ENCODE measurements at places on chromosomes 4 and X.

- DNase-seq: no peak
Measured at GRCh38 chr4:10205223-10205622, 88.6 kb upstream of the WDR1 start.

GRCh38 chrX:150772150-150772970, 79.2 kb downstream of the MTMR1 start:
- DNase-seq: peak; percentile 43

- DNase-seq: no peak
Measured at GRCh38 chrX:121579016-121579760, 531.8 kb downstream of the GLUD2 start.

DNA sequence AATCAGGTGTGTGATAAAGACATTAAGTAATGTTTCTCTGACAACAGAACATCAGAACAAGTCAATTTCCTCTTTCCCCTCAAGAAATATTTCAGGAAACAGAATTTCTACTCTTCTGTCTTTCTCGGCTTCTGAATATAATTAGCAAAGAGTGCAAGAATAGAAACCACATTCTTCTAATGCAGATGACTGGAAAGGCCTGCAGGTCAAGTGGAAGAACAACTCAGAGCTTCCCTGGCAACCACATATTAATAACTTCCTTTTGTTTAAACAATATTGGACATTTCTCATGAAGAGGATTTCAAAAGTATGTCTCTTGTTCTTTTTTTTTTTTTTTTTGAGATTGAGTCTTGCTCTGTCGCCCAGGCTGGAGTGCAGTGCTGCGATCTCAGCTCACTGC, 225.5 kb downstream of the PARM1 start:
- DNase-seq: no peak

GRCh38 chr4:170111085-170111484, 21.3 kb upstream of the AADAT start:
- DNase-seq: no peak

- DNase-seq: no peak
Measured at GRCh38 chr4:184437565-184438265, 36.6 kb downstream of the IRF2 start.

- DNase-seq: no peak
Measured at GRCh38 chrX:70171624-70172023, 5.7 kb upstream of the DGAT2L6 start.

GRCh38 chr4:1841201-1841886, 14.6 kb downstream of the LETM1 start:
- DNase-seq: no peak

DNA sequence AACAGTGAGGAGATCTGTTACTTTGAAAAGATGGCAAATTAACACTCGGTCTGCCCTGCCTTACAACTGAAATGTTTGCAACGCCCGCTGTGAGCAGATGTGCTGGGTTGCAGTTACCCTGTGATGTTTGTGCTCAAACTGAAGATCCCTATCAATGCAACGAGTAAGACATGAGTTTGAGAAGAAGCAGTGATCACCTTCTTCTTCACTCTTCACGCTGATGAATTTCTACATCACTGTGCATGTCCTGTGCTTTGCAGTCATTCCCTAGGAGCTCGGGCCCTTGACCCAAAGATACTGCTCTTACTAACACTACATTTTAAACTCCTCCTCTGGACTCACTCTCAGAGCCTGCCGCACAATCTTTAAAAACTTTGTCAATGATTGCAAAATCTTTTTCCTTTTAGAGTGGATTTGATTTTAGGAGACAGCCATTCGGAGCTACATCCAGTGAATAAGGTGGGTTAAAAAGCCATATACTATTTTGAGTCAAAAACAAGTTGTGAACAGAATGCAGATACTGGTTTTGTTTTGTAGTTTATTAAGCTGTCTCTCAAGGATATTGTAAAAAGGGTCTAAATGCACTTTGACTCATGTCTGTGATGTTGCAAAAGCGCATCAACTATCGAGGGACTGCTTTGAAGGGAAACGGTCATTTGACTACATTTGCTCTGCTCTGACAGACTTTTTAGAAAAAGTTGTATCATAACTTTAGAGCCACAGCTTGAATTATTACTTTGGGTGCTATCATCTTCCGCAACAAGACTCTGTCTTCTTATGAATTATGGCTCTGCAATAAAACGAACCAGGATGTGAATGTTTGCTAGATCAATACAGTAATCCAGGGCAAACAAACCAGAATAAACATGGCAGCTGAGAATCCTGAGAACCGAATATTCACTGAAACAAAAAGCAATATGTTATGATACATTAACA, 5.7 kb upstream of the RHOH start:
- DNase-seq: no peak

GRCh38 chrX:139930916-139931645, 1.8 kb downstream of the ATP11C start:
- DNase-seq: no peak

DNA sequence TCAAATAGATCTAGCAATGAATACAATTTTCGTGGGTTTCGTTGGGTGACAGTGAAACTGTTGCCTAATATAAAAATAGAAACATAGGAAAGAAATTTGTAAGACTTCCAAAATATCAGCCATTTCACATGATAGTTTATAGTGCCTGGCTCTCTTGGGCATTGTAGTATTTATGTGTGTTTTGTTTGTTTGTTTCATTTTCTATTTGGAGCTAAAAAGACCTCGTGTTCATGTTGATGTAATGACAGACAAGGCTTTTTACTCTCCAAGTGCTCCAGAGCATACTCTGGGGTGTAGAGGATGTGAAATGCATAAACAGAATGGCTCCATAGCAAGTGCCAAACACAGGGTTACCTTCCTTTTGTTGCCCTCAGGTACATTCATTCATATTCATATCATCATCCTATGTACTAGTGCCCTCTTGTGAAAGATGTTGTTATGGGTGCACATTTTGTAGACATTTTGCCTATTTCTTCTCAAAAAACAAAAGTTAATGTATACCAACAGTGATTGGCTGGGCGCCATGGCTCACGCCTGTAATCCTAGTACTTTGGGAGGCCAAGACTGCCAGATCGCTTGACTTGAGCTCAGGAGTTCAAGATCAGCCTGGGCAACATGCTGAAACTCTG, 100.7 kb upstream of the AMOT start:
- DNase-seq: no peak

DNA sequence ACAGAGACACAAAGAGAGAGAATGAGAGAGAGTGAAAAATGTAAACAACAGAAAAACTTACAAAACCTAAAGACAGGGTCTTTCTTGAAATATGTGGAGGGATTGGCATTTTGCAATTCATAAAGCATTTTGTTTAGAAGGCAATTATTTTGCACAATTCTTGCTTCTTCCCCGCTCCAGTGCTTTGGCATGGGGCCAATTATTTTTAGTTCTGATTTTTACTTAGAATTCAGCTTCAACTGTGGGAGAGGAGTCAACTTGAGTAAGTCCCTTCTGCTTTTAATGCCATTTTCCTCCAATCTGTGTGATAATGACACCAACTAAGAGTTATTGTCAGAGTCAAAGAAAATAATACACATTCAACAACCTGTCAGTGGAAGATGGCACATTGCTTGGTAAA, 1051.9 kb downstream of the NLGN4X start:
- no peak for DNase-seq

DNA sequence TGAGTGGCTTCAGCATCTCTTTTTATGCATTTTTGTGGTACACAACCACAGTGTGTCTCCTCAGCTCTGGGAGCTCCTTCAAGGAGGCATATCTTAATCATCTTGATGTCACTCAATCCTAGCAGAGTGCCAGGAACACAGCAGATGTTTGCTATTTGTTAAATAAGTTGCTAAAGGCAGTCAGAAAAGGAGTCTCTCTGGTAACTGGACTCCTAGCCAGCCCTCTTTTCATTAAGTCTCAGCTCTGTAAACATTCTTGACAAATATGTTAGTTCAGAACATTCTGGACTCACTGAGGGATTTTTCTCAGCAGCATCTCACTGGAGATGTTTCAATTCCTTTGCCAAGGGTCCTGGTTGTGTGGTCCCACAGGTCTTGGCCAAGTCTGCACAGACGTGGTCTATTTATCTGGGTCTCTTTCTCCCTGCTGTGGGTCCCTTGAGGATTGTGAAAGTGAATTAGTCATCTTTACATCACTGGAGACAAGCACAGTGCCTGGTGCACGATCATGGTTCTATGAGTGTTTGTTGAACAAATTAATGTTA, 20.3 kb upstream of the FAM9C start:
- no peak for DNase-seq

DNA sequence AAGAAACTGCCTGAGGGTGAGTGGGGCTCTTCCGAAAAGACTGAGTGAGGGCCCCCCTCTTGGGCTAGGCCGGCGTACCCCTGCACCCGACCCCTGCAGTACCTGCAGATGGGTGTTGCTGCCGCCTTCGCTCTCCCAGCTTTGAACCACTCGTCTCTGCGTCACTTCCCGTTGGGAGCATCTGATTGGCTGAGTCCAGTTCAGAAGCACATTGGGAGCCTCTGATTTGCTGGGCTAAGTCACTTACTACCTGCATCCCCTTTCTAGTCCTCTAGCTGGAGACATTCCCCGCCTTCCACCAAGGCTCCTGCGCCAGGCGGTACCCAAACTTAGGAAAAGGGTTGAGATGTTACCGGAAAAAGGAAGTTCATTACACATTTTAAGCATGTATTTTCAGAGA, 20.4 kb upstream of the WWC2 start:
- no peak for DNase-seq

DNA sequence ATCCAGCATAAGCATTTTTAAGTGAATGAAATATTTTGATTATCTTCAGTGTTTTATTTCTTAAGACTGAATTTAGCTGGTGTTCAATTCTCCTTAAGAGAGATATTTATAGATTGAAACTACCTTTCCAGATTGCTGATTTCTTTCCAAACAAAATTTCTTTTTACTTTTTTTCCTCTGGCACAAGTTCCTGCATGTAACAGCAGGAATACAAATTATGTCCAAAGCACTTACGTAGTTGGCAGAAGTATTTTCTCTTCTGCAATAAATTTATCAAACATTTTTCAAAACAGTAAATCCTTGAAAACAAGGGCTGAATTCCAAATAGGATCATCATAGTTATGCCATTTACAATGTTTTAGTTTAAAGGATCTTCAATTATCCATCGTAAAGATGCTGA, 412.6 kb downstream of the IQCM start:
- DNase-seq: no peak

DNA sequence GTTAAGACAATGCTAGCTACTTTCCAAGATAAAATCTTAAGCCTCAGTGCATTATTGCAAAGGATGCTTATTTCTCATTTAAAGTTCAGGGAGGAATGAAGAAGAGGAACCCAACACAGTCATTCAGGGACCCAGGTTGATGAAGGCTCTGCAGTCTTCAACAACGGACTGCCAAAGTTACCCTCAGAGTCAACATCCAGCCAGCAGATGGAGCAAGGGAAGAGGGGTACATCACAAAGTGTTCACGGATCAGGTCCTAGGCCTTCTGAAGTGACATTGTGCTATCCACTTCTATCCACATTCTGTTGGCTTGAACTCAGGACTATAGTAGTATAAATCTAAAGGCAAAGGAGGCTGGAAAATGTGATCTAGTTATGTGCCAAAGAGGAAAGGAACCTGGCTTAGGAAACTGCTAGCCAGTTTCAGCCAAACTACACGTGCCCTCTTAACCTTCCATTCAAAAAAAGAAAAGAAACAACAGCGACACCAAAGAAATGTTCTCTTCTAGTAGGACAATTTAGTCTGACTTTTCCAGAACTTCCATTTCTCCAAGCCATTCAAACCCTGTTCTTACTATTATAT, 28.8 kb downstream of the NKX6-1 start:
- no peak for DNase-seq

- no peak for DNase-seq
Measured at GRCh38 chrX:41664908-41665307, 23.9 kb upstream of the GPR34 start.

- DNase-seq: no peak
Measured at GRCh38 chr4:53132132-53132891, 233.5 kb downstream of the SCFD2 start.

DNA sequence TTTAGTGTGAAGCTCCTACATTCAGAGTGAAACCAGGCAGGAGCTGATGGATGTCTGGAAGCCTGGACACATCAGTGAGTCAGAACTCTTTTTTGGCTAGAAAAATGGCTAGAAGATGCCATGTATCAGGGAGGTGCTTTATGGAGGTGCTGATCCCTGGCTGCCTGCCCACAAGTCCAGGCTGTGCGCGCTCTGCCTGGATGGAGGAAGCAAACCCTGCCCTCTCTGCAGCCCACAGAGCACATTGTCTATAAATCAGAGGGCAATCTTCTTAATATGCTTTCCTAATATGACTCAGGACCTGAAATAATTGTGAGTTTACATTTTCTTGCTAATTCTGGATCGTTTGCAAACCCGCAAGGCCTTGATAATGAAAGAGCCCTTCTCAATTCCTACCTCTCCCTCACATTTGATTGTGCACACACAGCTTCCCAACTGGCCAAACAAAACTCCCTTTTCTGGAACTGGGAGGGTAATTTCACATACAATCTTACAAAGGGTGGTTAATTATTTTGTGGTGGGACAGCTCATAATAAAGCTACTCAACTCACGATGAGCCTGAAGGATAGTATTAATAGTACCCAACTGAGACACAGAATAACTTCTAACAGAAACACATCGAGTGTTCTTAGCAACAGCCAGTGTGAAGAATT, 11.7 kb downstream of the MFAP3L start:
- DNase-seq: no peak

DNA sequence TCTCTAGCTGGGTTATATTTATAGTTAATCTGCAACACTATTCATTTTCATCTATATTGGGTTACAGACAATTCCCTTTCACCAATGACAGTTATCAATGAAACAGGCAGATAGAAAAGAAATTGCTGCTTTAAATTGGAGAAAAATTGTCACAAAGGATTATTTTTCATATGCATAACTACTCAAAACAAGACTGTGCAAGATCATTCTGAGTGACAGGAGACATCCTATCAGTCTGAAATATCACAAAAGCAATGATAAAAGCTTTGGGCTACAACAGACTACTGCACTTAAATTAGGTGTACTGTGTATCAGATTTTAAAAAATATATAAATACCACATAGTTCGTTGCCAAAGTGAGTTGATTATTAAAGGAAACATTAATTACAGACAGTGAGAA, 722.6 kb downstream of the ARAP2 start:
- no peak for DNase-seq

DNA sequence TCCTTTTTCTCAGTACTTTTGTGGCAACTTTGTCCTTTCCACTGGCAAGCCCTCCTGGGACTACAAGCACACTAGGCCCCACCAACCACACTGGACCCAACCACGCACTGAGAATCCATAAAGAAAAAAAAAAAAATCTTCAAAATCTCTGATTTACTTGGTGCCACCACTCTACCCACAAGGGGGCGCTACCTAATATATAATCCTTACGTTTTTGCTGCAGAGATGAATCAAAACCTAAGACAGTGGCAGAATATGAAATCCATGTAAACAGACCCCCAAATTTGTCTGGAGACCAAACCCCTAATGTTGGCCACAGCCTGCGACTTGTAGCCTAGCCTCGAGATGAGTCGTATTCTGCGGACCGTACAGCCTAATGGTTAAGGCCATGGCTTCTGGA, 63.5 kb upstream of the ARHGAP36 start:
- DNase-seq: no peak

DNA sequence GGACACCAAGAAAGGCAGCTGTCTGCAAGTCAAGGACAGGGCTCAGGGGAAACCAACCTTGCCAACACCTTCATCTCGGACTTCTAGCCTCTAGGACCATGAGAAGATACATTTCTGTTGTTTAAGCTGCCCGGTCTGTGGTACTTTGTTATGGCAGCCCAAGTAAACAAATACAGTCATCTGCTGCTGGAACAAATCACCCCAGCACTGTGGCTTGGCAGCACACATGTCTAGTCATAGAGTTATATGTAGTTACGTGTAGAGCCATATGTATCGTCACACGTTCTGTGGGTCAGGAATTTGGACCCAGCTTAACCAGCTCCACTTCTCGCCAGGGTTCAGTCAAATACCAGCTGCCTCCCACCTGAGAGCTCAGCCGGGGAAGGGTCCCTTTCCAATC, 2.5 kb downstream of the HTT-AS start:
- DNase-seq: no peak
